ENCODE measurements at places on chromosomes 7 and 10.

DNA sequence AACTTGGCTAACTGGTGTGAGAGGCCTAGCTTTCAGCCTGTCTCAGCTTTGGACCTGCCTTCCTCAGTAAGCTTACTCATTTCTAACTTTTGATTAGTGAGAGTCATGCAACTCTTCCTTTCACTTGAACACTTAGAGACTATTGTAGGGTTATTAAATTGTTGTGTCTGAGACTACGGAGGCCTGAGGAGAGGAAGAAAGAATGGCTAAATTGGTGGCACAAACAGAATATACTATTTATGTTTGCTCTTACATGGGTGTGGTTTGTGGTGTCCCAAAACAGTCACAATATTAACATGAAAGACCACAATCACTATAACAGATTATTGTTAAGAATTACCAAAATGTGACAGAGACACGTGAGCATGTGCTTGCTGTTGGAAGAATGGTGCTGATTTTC, 82.1 kb downstream of the TRIM24 start:
- DNase-seq = no peak

DNA sequence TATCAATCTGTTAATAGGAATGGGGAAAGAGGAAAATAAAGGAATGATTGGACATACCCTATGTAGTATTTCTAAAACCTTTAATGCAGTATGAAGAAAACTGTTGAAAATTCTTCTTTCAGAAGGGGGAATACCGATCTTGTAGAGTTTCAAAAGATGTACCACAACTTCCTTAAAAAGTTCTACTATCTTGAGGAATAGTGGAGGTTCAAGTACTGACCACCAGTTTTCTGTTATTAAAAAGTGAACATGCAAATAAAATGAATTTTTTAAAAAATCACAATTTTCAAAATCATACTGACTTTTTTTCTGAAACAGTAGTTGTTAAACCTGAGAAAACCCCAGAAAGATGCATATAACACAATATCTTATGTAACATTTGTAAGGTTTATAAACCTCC, 86.5 kb downstream of the HERC4 start:
- DNase-seq = no peak

DNA sequence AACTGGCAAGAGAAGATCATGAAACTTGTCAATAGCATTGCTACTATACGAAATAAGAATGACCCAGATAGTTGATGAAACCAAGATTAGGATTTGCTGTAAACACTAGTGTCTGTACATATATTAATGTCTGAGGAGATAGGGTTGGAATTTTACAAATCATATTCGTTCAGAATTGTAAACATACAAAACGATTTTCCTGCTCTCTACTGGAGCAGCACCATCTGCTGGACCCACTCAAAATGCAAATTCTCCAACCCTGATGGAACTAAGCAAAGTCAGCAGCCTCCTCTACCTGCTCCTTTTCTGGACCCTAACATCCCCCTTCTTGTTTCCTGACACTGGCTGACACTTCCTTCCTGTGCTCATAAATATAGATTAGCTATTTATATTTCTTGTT, 29.4 kb upstream of the SGMS1 start:
- DNase-seq = peak; percentile 18

DNA sequence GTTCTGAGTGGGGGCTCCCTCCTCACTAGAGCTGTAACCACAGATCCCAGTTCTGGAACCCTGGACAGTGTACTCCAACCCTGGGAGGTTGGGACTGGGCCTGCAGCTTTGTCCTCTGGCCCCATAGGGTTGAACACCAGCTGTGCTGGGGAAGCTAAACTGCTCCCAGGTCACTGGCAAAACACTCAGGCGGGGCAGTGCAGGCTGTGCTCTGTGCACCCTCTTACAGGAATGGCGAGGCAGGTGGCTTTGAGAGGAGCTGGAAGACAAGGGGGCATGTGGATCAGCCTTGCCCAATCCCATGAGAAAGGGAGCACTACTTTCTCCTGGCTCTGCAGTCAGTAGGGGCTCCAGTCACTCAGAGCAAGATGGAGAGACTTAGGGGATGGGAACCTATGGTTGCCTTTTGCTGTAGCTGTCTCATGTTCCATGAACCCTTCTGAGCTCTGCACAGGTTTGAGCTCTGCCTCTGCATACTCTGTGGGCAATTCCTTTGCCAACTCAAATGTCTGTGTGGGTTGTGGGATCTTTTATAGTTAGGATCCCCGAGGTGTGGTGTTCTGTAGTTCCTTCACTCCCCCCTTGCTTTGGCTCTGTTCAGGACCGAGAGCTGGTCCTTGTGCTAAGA, 90.7 kb downstream of the SLC25A40 start:
- no peak for DNase-seq

GRCh38 chr7:44801890-44802289, 5.4 kb downstream of the PPIA start:
- DNase-seq = peak; percentile 41

GRCh38 chr10:58653139-58653538, 140.5 kb downstream of the BICC1 start:
- no peak for DNase-seq

DNA sequence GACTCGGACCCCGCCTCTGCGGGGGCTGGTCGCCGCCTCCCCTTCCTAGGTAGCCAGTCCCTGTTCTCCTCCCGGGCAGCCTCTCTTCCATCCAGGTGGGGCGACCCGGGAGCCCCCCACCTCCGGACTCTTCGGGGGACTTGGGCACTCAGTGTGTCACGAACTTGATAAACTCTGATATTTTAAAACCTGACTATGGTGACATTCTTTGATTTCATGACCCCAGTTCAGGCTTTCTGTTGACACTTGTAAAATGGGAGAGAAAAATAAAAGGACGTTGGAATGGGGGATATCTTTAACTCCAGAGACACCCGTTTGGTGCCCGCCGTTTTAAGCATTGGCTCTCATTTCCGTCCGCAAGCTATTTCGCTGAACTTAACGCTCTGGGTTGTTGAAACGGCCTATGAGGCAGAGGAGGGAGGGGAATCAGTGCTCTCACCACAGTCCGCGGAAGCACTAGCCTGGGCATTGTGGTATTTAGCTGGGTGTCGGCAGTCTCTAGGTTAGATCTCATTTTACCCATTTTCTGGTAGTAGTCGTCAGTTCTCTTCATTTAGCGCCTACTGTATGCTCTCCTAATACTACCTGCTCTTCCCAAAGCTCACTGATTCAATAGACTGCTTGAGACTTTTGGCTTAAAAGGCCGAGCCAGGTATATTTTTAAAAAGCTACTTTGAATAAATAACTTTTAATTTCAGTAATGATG, 738 bp downstream of the VPS26A start:
- peak; percentile 89 for DNase-seq

DNA sequence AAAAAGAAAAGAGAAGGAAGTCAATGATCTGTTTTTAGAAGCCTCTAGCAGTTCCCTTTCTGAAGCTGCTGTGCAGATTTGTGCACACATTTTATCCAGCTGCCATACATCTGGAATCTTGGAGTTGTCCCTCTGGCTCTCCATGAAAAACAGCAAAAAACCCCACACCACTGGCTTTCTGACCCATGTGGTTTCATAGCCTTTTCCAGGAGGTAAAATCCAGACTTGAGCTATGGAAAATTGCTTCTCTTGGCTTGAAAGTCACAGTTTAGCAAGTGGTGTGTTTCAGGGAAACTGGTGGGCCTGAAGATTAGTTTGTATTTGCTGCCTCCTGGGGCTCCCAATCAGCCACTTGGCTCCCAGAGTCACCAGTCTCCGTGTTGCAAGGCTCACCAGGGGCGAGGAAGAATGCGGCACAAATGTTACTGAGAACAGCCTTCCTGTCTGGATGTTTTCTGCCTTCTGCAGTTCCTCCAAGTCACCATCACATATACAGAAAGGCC, 50.1 kb upstream of the ADRB1 start:
- no peak for DNase-seq

DNA sequence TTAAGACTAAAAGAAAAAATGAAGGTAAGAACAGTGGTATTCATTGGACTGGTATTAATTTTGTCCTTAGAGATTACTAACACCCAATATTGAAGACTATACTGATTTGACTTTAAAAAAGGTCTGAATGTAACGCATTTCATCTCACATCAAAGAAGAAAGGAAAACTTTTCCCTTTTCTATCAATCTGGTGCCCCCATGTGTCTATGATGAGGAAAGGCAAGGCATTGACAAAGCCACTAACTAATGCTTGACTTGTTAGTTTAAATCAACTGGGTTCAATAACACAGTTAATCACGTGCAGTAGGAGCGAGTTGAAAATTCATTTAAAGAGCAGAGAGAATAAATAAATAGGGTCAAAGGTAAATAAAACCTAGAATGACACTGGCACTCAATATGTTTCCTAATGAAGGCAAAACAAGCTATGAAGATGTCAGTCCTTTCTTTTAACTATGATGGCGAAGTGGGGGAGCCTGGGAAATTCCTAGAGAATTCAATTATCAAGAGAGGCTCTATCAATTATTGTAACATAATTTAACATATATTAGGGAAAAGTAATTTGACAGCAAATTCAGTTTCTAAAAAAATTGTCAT, 180.9 kb downstream of the ANK3 start:
- DNase-seq = peak; percentile 32

DNA sequence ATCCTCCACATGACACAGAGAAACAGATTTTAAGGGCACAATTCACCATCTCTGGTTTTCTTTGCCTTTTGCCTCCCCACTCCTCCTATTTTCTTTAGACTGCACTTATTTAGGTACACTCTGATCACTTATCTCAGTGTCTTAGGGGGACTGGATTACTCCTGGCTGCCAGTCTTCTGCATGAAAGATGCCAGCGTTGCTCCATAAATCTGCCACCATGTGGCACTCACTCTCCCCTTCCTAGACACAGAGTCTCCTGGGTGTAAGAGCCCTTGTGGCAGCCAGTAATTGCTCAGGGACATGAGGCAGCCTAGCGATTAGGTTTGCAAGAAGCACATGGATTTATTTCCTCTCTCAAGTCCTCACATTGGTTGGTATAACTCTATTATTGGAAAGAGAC, 34.5 kb upstream of the RBM20 start:
- peak; percentile 48 for DNase-seq

DNA sequence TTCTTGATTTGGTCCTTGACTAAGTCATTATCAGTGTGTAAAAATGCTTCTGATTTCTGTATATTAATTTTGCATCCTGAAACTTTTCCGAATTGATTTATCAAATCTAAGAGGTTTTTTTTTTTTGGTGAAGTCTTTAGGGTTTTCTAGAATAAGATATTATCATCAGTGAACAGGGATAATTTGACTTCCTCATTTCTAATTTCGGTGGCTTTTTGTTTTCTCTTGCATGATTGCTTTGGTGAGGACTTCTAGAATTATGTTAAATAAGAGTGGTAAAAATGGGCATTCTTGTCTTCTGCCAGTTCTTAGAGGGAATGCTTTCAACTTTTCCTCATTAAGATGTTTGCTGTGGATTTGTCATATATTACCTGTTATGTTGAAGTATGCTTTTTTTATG, 170.5 kb downstream of the CCDC7 start:
- DNase-seq = no peak

- no peak for DNase-seq
These were observed 282.1 kb upstream of the MKLN1 start for GRCh38 chr7:131045526-131045925.

DNA sequence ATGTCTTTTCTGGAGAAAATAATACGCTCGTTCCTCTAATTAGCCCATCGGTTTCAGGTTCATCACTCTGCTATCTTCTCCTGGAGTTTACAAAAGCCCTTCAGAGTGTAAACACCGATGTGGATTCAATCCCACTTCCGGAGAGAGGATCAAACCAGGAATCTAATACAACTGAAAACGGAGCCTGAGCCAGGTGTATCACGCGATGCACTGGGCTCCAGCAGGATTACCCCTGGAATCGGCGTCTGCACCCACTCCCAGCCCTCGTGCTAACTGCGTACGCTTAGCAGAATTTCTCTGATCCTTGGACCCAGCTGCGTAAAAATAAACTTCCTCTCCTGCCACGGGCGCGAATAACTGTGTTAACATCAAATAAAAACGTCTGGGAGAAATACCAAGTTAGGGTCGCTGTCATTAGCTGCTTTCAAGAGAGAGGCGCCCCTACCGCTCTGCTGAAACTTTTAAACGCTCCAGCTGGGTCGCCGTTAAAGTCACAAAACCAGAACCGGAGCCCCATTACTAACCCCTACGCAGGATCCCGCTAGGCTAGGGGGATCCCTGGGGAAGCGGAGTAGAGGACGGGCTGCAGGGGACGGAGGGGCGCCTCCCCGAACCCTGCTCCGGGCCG, 502 bp downstream of the ZNF3 start:
- DNase-seq = peak; percentile 40

Data from NB4 (cell line).